Fibroblast of the aortic adventitia (primary cell): ENCODE measurements at places on chromosomes 16 and 17. TPM values are rescaled to one million over a fixed set of nuclear protein-coding genes. Genes with fewer than 3 reads are reported as not detected.

The CD19 gene
- 0.33 TPM in 1 of 2 replicates, not detected in the other for total RNA-seq

The CDH5 gene
- 2.9 and 7.0 TPM in 2 replicates for total RNA-seq

- DNase-seq, result peak; percentile 48
Measured at GRCh38 chr16:17359788-17360390, 110.9 kb downstream of the XYLT1 start.

- DNase-seq, result no peak
Measured at GRCh38 chr16:82322177-82322576, 152.2 kb upstream of the MPHOSPH6 start.

DNA sequence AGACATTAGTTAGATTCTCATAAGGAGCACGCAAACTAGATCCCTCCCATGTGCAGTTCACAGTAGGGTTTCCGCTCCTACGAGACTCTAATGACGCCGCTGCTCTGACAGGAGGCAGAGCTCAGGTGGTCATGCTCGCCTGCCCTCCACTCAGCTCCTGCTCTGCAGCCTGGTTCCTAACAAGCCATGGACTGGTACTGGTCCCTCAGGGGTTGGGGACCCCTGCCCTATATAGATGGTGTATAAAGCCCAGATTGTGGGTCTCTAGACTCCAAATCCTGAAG, 52.1 kb upstream of the LYRM9 start:
- no peak for DNase-seq

The RAD51C gene
- 4.3 and 35.2 TPM in 2 replicates for total RNA-seq

The ABCA10 gene
- total RNA-seq, result 2.8 and 7.5 TPM in 2 replicates

- DNase-seq, result peak; percentile 91
Measured at GRCh38 chr17:44324571-44325275, at the start of gene SLC25A39. TSS of gene SLC25A39 (minus strand) at chr17:44324823. CDS start at chr17:44323562, 1,261 bp downstream.

The GNGT2 gene
- 0.45 TPM in 1 of 2 replicates, not detected in the other for total RNA-seq

The PRR35 gene
- not detected in 2 replicates for total RNA-seq

The CSH2 gene
- total RNA-seq, result not detected in 2 replicates

DNA sequence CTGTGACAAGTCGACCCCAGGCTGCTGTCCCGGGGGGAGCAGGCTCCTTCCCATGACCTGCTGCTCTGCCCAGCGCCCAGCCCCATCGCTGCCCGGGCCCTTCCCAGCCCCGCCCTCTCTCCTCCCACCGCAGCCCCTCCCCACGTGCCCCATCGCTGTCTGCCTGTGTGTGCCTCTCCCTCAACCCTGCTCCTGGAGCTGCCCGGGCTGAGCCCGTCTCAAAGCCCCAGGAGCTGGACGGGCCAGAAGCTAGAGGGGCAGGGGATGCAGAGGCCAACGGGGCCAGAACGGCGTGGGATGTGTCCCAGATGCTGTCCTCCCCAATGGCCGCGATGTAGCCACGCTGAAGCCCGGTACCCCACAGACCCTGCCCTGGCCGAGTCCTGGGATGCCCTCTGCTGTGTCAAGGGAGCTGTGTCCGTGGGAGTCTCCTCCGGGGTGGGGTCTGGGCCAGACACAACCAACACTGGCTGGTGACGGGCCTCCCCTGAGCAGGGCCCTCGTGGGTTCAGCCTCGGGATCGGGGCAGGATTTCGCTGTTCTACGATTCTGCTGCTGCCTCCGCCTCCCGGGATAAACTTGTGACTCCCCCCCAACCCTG, 118.2 kb upstream of the ZNF750 start:
- DNase-seq, result no peak

DNA sequence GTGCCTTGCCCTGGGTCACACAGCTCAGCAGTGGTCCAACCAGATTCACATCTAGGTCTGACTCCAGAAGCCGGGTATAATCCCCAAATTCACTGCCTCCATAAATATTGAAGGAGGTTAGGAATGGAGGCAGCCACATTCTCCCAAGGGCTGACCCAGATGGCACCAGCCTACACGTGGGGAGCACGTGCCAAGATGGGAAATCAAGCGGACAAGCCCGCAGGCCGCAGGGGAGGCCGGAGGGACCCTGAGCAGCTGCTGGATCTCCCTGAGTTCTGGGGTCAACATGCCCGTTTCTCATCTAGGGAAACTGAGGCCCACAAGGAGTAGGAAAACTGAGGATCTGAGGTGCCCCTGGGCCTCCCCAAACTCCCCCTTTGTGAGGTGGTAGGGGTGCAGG, 32.2 kb upstream of the CNEP1R1 start:
- no peak for DNase-seq

DNA sequence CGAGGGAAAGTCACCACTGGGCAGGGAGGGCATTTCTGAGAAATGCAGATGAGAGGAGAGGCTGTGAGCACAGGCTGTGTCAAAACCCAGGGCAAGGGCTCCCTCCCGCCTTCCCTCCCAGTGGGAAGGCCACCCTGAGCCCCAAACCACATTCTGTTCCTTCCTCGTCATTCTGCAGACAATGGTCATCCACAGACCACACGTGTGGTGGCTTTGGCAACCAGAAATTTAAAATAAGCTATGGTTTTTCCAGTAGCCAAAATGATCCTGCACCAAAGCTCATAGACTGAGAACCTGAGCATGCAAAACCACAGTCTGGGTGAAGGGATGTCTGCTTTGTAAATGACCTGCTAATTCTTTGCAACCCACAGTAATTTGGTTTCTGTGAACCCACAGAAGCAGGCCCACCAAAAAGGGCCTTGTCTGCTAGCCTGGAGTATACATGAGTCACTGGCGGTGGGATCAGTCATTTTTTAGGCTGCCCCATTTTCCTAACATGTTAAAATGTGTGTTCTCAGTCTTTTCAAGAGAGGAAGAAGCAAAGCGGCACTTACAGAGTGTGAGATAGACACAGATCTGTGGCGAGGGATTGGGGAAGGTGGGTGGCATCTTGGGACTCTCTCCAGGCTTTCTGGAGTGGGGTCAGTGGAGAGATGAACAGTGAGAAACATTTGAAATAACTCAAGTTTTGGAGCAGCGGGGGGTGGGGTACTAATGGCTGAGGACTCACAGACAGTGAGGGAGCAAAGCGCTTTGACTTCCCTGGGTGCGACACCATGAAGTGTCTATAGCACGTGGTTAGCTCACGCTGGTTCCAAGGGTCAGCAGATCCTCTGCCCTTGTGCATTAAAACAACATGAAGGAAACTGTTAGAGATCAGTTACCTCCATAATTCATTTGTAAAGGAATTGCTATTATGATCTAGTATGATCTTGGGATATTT, 20.5 kb downstream of the GRB7 start:
- no peak for DNase-seq

- no peak for DNase-seq
Measured at GRCh38 chr16:24346734-24347133, 90.6 kb downstream of the CACNG3 start.

DNA sequence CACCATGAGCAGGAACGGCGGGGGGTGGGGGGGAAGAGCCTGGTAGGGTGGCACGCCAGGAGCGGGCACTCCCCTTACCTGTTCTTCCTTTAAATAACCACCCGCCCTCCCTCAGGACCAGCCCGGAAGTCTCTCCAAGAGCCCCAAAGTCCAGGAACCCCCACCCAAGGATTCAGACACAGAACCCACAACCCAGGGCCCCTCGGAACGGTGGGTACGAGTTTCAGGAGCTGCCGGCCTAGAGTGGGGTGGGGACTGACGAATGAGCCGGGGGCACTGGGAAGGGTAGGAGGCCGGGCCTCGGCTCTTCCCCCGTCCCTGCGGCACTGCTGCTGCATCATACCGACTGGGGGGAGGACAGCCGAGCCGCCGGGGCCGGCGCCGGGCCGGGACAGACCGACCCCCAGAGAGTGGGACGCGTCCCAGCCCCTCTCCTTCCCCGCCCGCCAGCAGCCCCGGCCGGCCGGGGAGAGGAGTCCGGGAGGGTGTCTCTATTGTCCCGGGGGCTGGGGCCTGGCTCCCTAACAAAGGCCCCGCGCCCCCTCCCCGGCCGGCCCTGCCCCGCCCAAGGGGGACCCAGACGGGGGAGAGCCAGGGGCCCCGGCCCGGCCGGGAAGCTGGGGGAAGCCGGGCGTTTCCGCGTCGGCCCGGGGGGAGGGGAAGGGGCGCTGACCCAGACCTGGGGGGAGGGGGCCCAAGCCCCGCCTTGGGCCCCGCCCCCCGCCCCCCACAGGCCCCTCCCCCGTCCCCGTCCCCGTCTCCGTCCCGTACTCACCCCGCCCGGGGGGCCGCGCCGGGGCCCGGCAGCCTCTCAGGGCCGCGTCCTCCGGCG, 747 bp downstream of the ATXN7L3 start:
- DNase-seq, result no peak

The RFNG gene
- total RNA-seq, result 32.0 and 33.3 TPM in 2 replicates

- DNase-seq, result no peak
Measured at GRCh38 chr17:28827672-28828071, 14.9 kb downstream of the FAM222B start.
